ENCODE measurements at places on chromosomes 1 and 21.

DNA sequence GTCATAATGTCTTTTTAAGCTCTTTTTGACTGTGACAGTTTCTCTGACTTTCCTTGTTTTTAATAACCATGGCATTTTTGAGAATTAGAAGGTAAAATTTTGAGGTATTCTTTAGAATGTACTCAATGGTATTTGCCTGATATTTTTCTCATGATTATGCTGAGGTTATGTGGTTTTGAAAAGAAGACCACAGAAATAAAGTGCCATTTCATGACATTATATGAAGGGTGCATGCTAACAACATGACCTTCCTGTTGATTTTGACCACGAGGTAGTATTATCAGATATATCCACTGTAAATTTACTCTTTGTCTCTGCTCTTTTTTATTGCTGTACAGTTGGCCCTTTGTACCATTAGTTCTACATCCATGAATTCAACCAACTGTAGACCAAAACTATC lies 1418.5 kb downstream of the PLA2G4A start:
- DNase-seq: no peak

GRCh38 chr1:240309769-240310168 lies 218.1 kb downstream of the FMN2 start:
- no peak for DNase-seq

GRCh38 chr1:245991266-245991665 lies 515.8 kb downstream of the SMYD3 start:
- DNase-seq: no peak

- no peak for DNase-seq
These were observed 54.4 kb upstream of the BCL10 start for GRCh38 chr1:85330711-85331290.

GRCh38 chr1:106798991-106799390 lies 257.5 kb upstream of the PRMT6 start:
- no peak for DNase-seq

DNA sequence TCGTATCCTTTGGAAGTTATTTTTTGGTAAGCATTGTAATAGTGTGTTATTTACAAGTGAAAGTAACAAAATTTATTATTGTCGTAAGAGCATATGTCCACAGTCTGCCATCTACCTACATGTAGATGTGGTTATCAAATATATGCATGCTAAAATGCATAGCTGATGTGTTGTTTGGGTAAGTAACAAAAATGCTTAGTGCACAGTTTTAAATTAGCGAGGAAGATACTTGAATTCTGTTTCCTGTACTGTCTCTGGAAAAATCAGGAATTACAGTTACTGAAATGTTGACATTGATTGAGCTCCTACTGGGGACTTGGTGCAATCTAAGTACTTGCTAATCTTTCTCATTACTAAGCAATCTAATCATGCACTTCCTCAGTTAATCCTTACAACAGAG lies 14.3 kb downstream of the WDR64 start:
- DNase-seq: no peak

- DNase-seq: no peak
These were observed 336.3 kb upstream of the NCAM2 start for GRCh38 chr21:20661745-20662422.

Measured in activated naive CD4-positive, alpha-beta T cell treated with anti-CD3 and anti-CD28 coated beads, Interleukin-2, amount 10 ng/mL, durations not matched to agents 7 days and 5 days (primary cell).